ENCODE measurements at places on chromosomes 13 and 19. TPM values are rescaled to one million over a fixed set of nuclear protein-coding genes. Genes with fewer than 3 reads are reported as not detected.

DNA sequence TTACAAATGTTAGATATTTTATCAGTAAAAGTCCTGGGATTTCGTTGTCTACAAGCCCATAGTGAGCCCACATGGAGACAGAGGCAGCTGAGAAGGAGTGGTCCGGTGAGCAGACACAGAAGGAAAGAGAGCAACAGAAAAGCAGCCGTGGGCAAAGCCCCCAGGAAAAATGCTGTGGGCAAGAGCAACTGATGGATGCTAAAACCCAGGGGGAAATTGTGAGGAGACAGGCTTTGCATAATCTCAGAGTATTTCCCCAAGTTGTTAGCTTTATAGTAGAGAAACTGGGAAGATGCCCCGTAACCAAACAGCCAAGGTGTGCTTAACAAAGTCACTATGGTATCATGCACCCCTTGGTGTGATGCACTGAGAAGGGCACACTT lies 35.1 kb downstream of the GJA3 start:
- peaks cover 22% of the 10 kb centered on the region for H3K4me1 ChIP-seq
- no peaks in the 10 kb centered on the region for H3K36me3 ChIP-seq
- no peak overlapping the region for H3K4me3 ChIP-seq
- DNase-seq = no peak
- peaks cover 8% of the 10 kb centered on the region for H3K27me3 ChIP-seq

- H3K36me3 ChIP-seq = peaks cover 70% of the 10 kb centered on the region
- no peak overlapping the region for H3K4me3 ChIP-seq
- H3K27me3 ChIP-seq = no peaks in the 10 kb centered on the region
Observed at GRCh38 chr19:35164418-35164817, 9.9 kb downstream of the FXYD5 start.

GRCh38 chr13:24724714-24725113 lies 39.3 kb upstream of the RNF17 start:
- H3K36me3 ChIP-seq = no peaks in the 10 kb centered on the region
- no peaks in the 10 kb centered on the region for H3K27me3 ChIP-seq
- no peak overlapping the region for H3K27ac ChIP-seq
- no peak overlapping the region for H3K4me3 ChIP-seq

- H3K27me3 ChIP-seq = no peaks in the 10 kb centered on the region
- no peaks in the 10 kb centered on the region for H3K4me1 ChIP-seq
- H3K4me3 ChIP-seq = no peak overlapping the region
- no peak overlapping the region for H3K27ac ChIP-seq
Observed at GRCh38 chr19:10820173-10820572, 15.8 kb downstream of the TMED1 start.

GRCh38 chr13:80473695-80474094 lies 132.8 kb upstream of the SPRY2 start:
- peaks cover 7% of the 10 kb centered on the region for H3K4me1 ChIP-seq
- H3K27me3 ChIP-seq = no peaks in the 10 kb centered on the region
- H3K27ac ChIP-seq = no peak overlapping the region
- peak; percentile 39 for DNase-seq
- no peaks in the 10 kb centered on the region for H3K36me3 ChIP-seq
- no peak overlapping the region for H3K4me3 ChIP-seq

DNA sequence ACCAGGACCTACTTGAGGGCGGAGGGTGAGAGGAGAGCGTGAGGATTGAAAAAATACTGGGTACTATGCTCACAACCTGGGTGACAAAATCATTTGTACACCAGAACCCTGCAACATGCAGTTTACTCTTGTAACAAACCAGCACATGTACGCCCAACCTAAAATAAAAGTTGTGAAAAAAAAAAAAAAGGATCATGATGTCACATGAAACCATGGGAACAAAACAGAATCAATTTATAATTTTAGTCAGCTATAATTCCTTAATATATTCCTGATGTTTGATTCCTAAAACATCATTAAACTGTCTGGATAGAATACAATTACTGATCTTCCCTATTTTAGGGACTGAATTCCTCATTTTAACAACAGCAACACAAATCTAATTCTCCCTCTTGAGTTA lies 160.6 kb upstream of the SPRY2 start:
- H3K27me3 ChIP-seq = no peaks in the 10 kb centered on the region
- H3K4me3 ChIP-seq = no peak overlapping the region
- no peak for DNase-seq
- no peaks in the 10 kb centered on the region for H3K4me1 ChIP-seq

DNA sequence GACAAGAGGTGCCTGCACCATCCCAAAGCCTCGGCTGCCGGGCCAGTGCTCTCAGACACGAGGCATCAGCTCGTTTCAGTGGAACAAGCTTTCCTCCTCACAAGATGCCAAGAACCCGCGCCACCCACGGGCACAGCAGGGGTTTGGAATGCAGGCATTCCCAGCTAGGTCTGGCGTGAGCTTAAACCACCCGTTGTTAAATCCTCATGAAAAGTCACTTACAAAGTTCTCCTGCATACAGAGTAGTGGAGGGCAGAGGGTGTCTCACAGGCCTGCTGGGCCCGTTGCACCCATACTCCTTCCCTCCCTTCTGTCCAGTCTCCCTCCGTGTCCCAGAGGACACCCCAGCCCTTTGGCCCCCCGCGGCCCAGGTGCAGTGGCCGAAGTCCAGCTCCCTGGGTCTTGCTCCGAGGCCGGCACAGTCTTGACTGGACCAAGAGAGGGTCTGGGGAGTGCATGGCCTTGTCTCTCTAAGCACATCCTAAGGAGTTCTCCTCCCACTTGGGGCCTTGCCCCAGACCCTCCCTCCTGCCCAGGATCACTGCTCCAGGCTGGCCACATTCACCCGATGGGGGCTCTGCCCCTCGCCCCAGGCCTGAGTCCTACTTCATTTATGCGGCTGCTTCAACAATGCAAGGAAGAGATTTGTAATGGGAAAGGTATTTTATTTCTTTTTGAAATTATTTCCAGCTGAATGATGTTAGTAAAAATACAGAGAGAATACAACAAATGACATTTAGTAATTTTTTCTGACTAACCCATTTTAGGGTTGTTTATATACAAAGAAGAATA lies 35.2 kb upstream of the GRTP1 start:
- no peak overlapping the region for H3K4me3 ChIP-seq
- no peaks in the 10 kb centered on the region for H3K27me3 ChIP-seq
- H3K36me3 ChIP-seq = no peaks in the 10 kb centered on the region
- peaks cover 2% of the 10 kb centered on the region for H3K4me1 ChIP-seq
- peak; percentile 62 for DNase-seq
- H3K27ac ChIP-seq = no peak overlapping the region

GRCh38 chr13:49441846-49442245 lies 2.0 kb downstream of the CAB39L start:
- H3K4me3 ChIP-seq = no peak overlapping the region
- H3K27me3 ChIP-seq = no peaks in the 10 kb centered on the region
- DNase-seq = no peak
- peaks cover 20% of the 10 kb centered on the region for H3K4me1 ChIP-seq

- no peak overlapping the region for H3K27ac ChIP-seq
- DNase-seq = no peak
- no peaks in the 10 kb centered on the region for H3K27me3 ChIP-seq
- no peaks in the 10 kb centered on the region for H3K36me3 ChIP-seq
- H3K4me3 ChIP-seq = no peak overlapping the region
Observed at GRCh38 chr19:54489341-54489740, 13.3 kb upstream of the LAIR2 start.

DNA sequence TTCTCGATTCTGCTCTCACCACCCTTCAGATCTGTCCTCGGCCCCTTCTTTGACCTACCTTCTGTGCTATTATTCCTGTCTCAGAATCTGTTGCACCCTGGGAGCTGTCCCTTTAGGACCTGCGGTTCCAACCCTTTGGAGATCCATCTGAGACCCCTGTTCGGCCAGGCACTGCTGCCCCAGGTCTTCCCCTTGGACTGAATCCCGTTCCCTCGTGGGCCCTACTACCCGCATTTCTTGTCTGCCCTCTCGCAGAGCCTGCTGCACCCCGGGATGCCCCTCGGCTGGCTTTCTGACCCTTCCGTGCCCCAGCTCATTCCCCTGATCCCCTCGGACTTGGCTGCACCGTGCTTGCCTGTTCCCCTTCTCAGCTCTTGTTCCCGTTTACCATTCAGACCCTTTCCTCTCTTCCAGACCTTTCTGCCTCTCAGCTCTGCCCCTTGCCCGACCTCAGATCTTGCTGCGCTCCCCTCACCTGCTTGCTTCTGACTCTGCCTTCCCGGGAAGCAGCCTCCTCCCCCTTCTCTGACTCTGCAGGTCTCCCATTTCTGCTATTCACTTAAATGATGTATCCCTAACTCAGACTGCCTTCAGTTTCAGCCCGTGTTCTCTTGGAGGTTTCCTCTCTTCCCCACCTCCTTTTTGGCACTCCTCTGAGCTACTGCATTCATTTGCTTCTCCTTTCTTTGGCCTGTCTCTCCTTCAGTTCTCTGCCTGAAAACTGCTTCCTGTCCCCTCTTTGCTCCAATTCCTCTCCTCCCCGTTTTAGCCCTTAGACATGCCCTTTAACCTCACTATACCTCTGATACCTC lies 1.1 kb downstream of the ARHGAP35 start:
- H3K27ac ChIP-seq = peak overlapping the region; percentile 96
- H3K4me3 ChIP-seq = peak overlapping the region; percentile 90
- no peak for DNase-seq
- H3K27me3 ChIP-seq = no peaks in the 10 kb centered on the region
- no peaks in the 10 kb centered on the region for H3K36me3 ChIP-seq

DNA sequence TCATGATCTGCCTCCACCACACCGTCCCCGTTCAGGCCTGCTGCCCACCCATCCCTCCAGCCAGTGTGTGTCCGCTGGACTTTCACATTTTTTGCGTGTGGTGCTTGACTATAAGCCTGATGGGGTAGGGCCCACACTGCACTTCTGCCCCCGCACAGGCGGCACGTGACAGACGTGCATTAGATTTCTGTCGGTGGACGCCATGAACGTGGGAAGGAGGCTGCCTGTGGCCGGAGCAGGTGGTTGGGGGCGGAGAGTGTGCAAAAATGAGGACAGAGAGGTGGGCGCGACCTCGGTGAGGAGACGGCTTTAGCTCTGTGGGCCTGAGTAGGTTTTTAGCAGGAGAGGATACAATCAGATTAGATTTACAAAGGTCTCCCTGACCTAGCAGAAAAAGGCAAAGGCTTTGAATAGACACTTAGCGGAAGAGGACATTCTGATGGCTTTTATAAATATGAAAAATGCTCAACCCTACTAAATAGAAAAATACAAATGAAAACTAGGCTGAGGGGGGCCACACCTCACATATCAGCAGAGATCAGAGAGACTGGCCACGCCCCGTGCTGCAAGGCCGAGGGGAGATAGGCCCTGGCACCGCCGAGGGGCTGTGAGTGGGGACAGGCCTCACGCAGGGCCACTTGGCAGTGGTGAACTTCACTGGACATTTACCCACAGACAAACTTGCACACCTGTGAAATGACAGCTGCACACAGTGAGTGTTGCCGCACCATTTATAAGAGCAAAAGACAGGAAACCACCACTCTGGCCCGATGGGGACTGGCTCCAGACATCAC lies 25.4 kb downstream of the PAK4 start:
- H3K27ac ChIP-seq = no peak overlapping the region
- no peaks in the 10 kb centered on the region for H3K27me3 ChIP-seq
- H3K36me3 ChIP-seq = no peaks in the 10 kb centered on the region

DNA sequence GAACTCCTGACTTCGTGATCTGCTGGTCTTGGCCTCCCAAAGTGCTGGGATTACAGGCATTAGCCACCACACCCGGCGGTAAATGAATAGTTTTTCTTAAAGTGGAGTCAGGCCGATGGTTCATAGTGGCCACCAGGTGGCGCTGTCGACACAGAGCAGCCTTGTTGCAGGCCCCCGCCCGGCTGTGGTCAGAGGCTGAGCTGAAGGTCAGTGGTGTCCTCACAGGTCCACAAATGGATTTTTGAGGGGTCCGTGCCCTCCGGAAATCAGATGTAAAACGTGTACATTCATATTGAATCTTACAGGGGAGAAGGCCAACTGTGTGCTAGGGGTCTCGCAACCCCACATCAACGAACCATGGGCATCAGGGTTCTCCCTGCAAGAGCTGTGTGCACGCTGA lies 13.4 kb upstream of the WDR18 start:
- no peak overlapping the region for H3K4me3 ChIP-seq
- no peaks in the 10 kb centered on the region for H3K27me3 ChIP-seq
- no peaks in the 10 kb centered on the region for H3K4me1 ChIP-seq
- no peak for DNase-seq

DNA sequence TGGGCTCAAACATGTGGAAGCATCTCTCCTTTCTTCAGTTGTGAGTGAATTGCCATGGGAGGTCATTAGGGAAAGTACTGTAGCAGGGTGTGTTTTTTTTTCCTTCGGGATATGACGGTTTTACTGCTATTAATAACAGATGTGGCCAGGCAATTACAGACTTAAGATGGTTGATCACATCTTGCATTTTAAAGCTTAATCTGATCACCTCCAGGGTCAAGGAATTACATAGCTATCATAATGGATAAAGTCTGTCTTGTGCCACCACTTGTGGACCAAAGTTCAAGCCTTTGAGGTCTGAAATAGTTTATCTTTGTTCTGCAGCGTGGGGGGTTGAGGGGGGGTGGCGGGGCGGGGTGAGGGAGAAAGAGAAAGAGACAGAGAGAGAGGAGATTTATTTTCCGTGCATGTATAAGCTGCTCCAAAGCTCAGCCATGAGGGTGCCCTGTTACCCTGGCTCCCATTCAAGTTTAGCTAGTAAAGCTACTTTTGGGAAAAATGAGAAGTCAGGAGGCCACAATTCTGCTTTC lies 5.5 kb upstream of the SERP2 start:
- no peaks in the 10 kb centered on the region for H3K27me3 ChIP-seq
- no peak overlapping the region for H3K4me3 ChIP-seq
- no peaks in the 10 kb centered on the region for H3K36me3 ChIP-seq
- H3K27ac ChIP-seq = no peak overlapping the region
- no peak for DNase-seq

DNA sequence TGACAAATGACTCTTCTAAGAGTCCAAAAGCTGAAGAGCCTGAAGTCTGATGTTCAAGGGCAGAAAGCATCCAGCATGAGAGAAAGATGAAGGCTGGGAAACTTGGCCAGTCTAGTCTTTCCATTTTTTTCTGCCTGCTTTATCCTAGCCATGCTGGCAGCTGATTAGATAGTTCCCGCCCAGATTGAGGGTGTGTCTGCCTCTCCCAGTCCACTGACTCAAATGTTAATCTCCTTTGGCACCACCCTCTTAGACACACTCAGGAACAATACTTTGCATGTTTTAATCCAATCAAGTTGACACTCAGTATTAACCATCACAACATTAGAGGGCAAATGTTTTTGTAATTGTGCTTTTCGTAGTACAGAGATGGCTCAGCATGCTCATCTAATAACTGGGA lies 267.5 kb upstream of the KLHL1 start:
- DNase-seq = no peak
- no peak overlapping the region for H3K27ac ChIP-seq
- no peak overlapping the region for H3K4me3 ChIP-seq
- no peaks in the 10 kb centered on the region for H3K36me3 ChIP-seq
- no peaks in the 10 kb centered on the region for H3K4me1 ChIP-seq
- no peaks in the 10 kb centered on the region for H3K27me3 ChIP-seq

Gene PALM3
- total RNA-seq = 6.9 TPM

Gene FAAP24
- 2.3 TPM for total RNA-seq
